ENCODE measurements at places on chromosomes 1 and 21. TPM values are rescaled to one million over a fixed set of nuclear protein-coding genes. Genes with fewer than 3 reads are reported as not detected.

XCL2 gene
- total RNA-seq: not detected

- H3K27ac ChIP-seq: no peak overlapping the region
- no peak for DNase-seq
- no peak overlapping the region for H3K4me3 ChIP-seq
- no peaks in the 10 kb centered on the region for H3K4me1 ChIP-seq
These were observed 24.9 kb downstream of the PRKCZ start for GRCh38 chr1:2074944-2075740.

- H3K27me3 ChIP-seq: peaks cover 4% of the 10 kb centered on the region
- H3K4me1 ChIP-seq: no peaks in the 10 kb centered on the region
- H3K27ac ChIP-seq: no peak overlapping the region
- no peak for DNase-seq
- no peaks in the 10 kb centered on the region for H3K36me3 ChIP-seq
- no peak overlapping the region for H3K4me3 ChIP-seq
These were observed 98.4 kb upstream of the SLC45A1 start for GRCh38 chr1:8219530-8219929.

- no peaks in the 10 kb centered on the region for H3K4me1 ChIP-seq
- H3K4me3 ChIP-seq: no peak overlapping the region
- DNase-seq: no peak
- H3K27ac ChIP-seq: no peak overlapping the region
- H3K36me3 ChIP-seq: peaks cover 25% of the 10 kb centered on the region
- no peaks in the 10 kb centered on the region for H3K27me3 ChIP-seq
These were observed 53.4 kb downstream of the MPZL1 start for GRCh38 chr1:167775178-167775577.

- H3K27ac ChIP-seq: no peak overlapping the region
- H3K36me3 ChIP-seq: no peaks in the 10 kb centered on the region
- no peaks in the 10 kb centered on the region for H3K27me3 ChIP-seq
- H3K4me3 ChIP-seq: no peak overlapping the region
- no peak for DNase-seq
These were observed 151.0 kb downstream of the CDC7 start for GRCh38 chr1:91651661-91652071.

- H3K4me1 ChIP-seq: peaks cover 13% of the 10 kb centered on the region
- H3K27ac ChIP-seq: no peak overlapping the region
- H3K4me3 ChIP-seq: no peak overlapping the region
These were observed 3.8 kb downstream of the PBXIP1 start for GRCh38 chr1:154951901-154952657.

TEX38 gene
- total RNA-seq: not detected

- no peak for DNase-seq
- H3K27ac ChIP-seq: no peak overlapping the region
- H3K27me3 ChIP-seq: no peaks in the 10 kb centered on the region
- H3K4me3 ChIP-seq: no peak overlapping the region
- H3K36me3 ChIP-seq: no peaks in the 10 kb centered on the region
These were observed 62.6 kb upstream of the FAM20B start for GRCh38 chr1:178962853-178963711.

DNA sequence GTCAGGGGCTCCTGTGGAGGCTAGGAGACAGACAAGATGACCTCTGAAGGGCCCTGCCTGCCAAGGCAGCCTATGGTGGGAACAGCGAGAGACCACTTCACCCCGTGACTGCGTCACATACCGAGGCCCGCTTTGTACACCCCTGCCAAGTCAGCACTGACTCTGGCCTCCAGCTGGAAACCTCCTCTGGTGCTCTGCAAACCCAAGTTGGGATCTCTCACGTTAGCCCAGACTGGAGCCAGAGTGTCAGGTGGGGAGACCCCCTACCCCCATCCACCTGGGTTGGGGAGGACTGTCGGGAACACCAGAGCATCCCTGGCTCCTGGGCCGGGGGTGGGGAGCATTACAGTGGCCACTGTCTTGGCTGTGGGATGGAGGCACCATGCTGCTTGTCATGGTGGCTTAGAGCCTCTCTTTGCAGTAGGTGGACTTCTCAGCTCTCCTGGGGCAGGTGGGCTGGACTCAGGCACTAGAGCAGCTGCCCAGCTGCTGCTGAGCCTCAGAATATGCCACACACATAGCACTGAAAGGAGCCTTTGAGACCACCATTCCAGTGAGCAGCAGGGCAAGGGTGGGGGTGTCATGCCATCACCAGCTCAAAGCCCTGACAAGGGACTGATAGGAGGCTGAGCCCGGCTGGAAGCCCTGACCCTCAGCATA, 50.4 kb downstream of the ELK4 start:
- H3K27ac ChIP-seq: no peak overlapping the region
- H3K36me3 ChIP-seq: no peaks in the 10 kb centered on the region
- peaks cover 8% of the 10 kb centered on the region for H3K4me1 ChIP-seq
- peaks cover 28% of the 10 kb centered on the region for H3K27me3 ChIP-seq

LCE3E gene
- not detected for total RNA-seq

GRCh38 chr1:71908303-71908702, 374.0 kb downstream of the NEGR1 start:
- H3K27me3 ChIP-seq: no peaks in the 10 kb centered on the region
- no peaks in the 10 kb centered on the region for H3K36me3 ChIP-seq
- no peak for DNase-seq
- H3K27ac ChIP-seq: no peak overlapping the region

DNA sequence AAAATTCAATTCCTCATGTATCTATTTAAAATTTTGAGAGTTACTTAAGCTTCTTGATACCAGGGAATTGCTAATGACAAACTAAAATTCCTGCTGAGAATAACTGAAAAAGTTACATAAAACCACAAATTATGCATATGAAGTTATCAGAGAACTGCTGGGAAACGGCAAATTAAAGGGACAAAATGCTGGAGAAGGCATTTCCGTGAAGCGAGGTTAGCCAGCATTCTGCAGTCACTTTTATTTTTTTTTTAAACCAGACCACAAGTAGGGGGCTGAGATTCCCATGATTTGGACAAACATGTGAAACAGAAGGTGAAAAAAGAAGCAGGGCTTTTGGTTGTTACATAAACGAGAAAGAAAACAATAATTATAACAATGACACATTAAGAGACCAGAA, 737.6 kb upstream of the CHRM3 start:
- no peaks in the 10 kb centered on the region for H3K36me3 ChIP-seq
- no peak for DNase-seq
- no peaks in the 10 kb centered on the region for H3K4me1 ChIP-seq
- H3K4me3 ChIP-seq: no peak overlapping the region

ATP5PO gene
- 255 TPM for total RNA-seq

PSMD4 gene
- 312 TPM for total RNA-seq

GRCh38 chr1:114088392-114089299, 65.0 kb downstream of the SYT6 start:
- peaks cover 49% of the 10 kb centered on the region for H3K36me3 ChIP-seq
- no peak for DNase-seq
- H3K27ac ChIP-seq: no peak overlapping the region
- H3K4me1 ChIP-seq: peaks cover 12% of the 10 kb centered on the region
- H3K27me3 ChIP-seq: no peaks in the 10 kb centered on the region
- H3K4me3 ChIP-seq: no peak overlapping the region

DNA sequence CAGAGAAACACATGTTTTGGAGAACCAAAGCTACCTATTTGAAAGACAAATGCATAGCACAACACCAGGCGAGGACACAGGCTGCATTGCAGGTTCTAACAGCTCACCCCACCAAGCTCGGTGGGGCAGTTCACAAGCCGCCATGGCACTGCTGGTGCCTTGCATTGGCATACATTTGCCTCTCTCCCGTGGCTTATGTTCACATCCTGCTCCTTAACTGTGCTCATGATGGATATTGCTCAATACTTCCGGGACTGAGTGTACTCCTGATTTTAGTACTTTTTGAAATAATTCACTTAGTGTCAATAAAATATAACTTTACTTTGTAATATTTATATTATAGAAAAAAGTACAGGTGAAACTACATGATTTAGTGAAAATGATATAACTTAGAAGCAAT, 1187.4 kb upstream of the NCAM2 start:
- H3K27ac ChIP-seq: no peak overlapping the region
- no peak for DNase-seq
- H3K4me3 ChIP-seq: no peak overlapping the region
- no peaks in the 10 kb centered on the region for H3K27me3 ChIP-seq
- H3K36me3 ChIP-seq: no peaks in the 10 kb centered on the region
- H3K4me1 ChIP-seq: no peaks in the 10 kb centered on the region

- no peaks in the 10 kb centered on the region for H3K27me3 ChIP-seq
- peak; percentile 84 for DNase-seq
- no peak overlapping the region for H3K4me3 ChIP-seq
- H3K4me1 ChIP-seq: peaks cover 26% of the 10 kb centered on the region
- no peak overlapping the region for H3K27ac ChIP-seq
These were observed 114.8 kb downstream of the MAB21L3 start for GRCh38 chr1:116226017-116226416.

GRCh38 chr1:63638471-63638870, 45.3 kb downstream of the PGM1 start:
- H3K27me3 ChIP-seq: no peaks in the 10 kb centered on the region
- DNase-seq: no peak
- H3K4me3 ChIP-seq: no peak overlapping the region
- H3K27ac ChIP-seq: no peak overlapping the region

ATP6V1G3 gene
- 0.71 TPM for total RNA-seq

DNA sequence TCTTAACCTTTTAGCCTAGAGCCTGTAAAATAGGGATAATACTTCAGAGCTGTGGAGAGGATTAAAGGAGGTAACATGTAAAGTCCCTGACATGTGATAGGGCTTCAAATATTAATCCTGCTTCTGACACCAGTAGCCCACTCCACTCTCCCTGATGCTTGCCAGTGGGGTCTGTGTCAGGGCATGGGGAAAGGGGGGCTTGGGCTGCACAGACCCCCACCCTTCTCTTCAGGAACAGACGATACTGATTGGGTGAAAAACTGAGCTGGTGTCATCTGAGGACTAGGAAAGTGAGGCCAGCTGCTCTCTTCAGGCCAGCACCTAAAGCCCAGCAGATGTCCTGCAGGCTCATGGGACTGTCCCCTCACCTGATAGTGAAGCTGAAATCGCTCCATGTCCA, 27.0 kb upstream of the MEF2D start:
- no peaks in the 10 kb centered on the region for H3K4me1 ChIP-seq
- no peak for DNase-seq
- no peak overlapping the region for H3K27ac ChIP-seq
- no peaks in the 10 kb centered on the region for H3K27me3 ChIP-seq

Measured in A673 (cell line).